Gastroesophageal sphincter (tissue), 4 donors: ENCODE measurements at places on chromosomes 12 and 14.

GRCh38 chr14:65092349-65092748, 10.0 kb downstream of the MAX start:
- no peak overlapping the region for H3K27ac ChIP-seq
- H3K4me1 ChIP-seq = peaks cover 24% of the 10 kb centered on the region
- no peaks in the 10 kb centered on the region for H3K27me3 ChIP-seq
- no peak for ATAC-seq
- H3K4me3 ChIP-seq = no peak overlapping the region

GRCh38 chr14:69537900-69538299, 36.8 kb downstream of the CCDC177 start:
- H3K4me1 ChIP-seq = no peaks in the 10 kb centered on the region
- no peak for ATAC-seq
- H3K27ac ChIP-seq = no peak overlapping the region
- H3K4me3 ChIP-seq = no peak overlapping the region
- no peaks in the 10 kb centered on the region for H3K36me3 ChIP-seq
- peaks cover 36% of the 10 kb centered on the region for H3K27me3 ChIP-seq

DNA sequence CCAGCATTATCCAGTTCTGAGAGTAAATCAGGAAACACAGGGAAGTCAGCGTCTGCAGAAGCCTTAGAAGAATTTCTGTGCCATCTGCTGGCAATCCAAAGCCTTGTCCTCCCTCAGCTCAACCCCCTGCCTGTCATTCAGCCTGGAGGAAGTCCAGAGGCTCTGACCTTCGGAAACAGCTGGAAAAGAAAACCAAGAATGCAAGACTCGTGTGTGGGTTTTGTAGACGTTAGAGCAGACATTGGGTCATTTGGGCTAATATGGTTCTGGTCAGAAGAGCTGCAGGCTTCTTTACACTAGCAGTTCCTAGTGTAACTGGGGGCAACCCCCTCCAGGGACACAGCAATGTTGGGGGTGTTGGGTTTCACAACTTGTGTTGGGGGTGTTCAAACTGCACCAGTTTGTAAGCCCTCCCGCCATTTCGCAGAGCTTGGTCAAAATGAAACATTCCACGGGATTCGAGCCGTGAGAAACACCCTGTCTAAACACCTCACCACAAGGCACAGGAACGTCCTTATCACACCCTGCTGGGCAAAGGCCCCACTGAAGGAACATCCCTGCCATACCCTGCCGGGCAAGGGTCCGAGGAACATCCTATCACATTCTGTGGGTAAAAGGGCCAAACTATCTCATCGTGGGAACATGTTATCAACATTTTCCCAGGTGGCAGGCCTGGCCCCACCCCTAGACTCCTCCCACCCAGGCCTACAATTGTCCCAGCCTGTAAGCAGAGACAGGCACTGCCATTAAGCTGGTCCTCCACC, 21.0 kb upstream of the SERPINA4 start:
- no peaks in the 10 kb centered on the region for H3K4me1 ChIP-seq
- H3K36me3 ChIP-seq = no peaks in the 10 kb centered on the region
- no peak for ATAC-seq

- no peaks in the 10 kb centered on the region for H3K4me1 ChIP-seq
- ATAC-seq = no peak
- H3K27ac ChIP-seq = no peak overlapping the region
Measured at GRCh38 chr12:84605983-84606382, 306.6 kb downstream of the SLC6A15 start.

- no peaks in the 10 kb centered on the region for H3K27me3 ChIP-seq
- no peaks in the 10 kb centered on the region for H3K36me3 ChIP-seq
- no peak for ATAC-seq
- no peak overlapping the region for H3K27ac ChIP-seq
Measured at GRCh38 chr12:18578191-18578590, 159.6 kb downstream of the PLCZ1 start.

DNA sequence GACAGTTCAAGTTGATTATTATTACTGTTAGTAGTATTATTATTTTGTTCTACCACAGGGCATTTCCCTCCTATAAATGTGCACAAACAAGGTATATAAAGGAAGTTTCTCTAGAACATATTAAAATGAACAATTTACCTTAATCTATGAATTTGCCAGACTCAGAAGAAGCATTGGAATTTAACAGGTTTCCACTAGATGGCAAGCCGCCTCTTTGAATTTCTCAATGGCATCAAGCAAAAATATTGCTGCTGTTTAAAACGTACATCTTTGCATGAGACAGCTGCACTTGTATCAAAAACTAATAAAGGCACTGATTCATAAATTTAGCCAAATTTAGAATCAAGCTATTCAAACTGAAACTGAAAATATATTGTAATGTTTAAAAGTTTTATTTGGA, 34.6 kb upstream of the MIS18BP1 start:
- H3K4me3 ChIP-seq = no peak overlapping the region
- no peak overlapping the region for H3K27ac ChIP-seq
- no peaks in the 10 kb centered on the region for H3K27me3 ChIP-seq
- H3K36me3 ChIP-seq = no peaks in the 10 kb centered on the region
- H3K4me1 ChIP-seq = no peaks in the 10 kb centered on the region

- ATAC-seq = no peak
- no peak overlapping the region for H3K27ac ChIP-seq
- H3K36me3 ChIP-seq = no peaks in the 10 kb centered on the region
Measured at GRCh38 chr12:45907955-45908354, 82.4 kb downstream of the SCAF11 start.

DNA sequence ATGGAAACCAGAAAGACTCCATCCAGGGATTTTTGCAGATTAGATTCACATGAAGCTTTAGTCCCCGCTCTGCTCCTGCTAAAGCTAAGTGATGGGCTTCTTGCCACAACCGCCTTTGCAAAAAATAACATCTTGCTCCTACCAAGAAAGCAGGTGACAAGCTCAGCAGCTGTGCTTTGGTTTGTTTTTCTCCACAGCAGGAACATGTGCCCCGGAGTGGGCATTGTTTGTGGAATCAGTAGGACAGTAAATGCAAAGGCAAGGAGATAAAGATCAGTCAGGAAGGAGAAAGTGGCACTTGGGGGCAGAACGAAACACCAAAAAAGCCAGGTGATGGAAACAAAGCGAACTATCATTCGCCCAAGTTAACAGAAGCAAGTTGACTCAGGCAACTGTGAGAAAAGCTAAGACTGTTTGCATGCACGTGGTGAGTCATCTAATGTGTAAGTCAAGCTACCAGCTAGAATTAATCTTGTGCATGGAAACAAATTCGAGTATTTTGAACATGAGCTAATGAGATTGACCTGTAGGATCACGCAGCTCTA, 165.5 kb upstream of the PLXNC1 start:
- ATAC-seq = no peak
- H3K4me1 ChIP-seq = no peaks in the 10 kb centered on the region
- no peak overlapping the region for H3K27ac ChIP-seq

DNA sequence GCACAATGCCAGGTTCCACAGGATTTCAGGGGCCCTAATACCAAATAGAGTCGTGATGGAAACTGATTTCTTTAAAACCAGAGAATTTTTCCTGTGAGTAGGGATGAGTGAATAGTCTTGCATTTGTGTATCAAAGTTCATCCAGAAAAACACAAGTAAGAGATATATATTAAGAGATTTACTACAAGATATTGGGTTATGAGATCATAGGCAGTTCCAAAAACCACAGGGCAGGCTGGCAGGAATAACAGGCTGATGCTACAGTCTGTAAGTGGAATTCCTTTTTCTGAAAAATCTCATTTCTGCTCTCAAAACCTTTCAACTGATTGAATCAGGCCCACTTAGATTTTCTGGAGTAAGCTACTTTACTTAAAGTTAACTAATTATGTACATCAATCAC, 1756.2 kb upstream of the SEL1L start:
- no peak overlapping the region for H3K4me3 ChIP-seq
- no peaks in the 10 kb centered on the region for H3K27me3 ChIP-seq
- H3K4me1 ChIP-seq = no peaks in the 10 kb centered on the region
- H3K36me3 ChIP-seq = no peaks in the 10 kb centered on the region
- ATAC-seq = no peak

- H3K36me3 ChIP-seq = no peaks in the 10 kb centered on the region
- H3K27me3 ChIP-seq = no peaks in the 10 kb centered on the region
- no peaks in the 10 kb centered on the region for H3K4me1 ChIP-seq
- no peak overlapping the region for H3K4me3 ChIP-seq
- no peak for ATAC-seq
Measured at GRCh38 chr12:15216036-15216889, 5.0 kb downstream of the RERG start.

DNA sequence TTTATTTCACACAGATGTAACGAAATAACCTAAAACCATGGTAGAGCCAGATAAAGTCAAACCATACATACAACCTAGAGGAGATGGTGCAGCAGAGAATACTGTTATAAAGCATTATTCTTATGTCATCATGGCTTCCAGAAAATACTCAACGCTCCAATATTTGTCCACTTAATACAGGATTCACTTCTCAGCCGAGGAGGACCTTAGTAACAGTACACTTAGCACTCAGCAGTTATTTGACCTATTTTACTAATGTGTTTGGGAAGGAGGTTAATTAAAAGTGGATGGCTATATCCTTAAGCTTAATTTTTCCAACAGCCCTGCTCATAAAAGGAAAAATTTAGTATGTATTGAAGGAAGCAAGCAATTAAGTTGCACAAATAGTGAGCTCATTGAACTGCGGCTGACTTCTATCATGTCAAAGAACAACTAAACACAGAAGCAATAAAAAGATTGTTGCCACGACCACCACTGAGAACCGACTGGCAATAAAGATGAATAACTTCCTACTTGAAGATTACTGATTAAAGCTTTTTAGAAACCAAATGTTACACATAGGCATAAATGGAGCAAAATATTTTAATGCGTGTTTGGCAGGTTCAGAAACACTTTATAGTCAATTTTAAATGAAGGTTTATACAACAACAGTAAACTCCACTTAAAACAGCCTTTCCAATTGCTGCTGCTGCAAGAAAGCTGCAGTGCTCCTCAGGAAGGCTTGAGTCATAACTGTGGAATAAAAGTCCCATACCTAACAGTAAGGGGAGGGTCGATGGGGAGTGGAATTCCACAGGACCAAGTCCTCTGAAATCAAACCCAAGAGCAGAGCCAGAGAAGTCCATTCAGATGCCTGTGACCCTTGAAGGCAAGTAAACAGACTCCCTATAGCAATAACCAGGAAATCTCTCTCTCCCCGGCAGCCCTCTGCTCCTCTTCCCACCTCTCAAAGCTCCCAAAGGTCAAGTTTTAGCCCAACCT, 218.9 kb upstream of the CDKN3 start:
- ATAC-seq = no peak
- H3K4me1 ChIP-seq = peaks cover 7% of the 10 kb centered on the region
- H3K4me3 ChIP-seq = no peak overlapping the region

DNA sequence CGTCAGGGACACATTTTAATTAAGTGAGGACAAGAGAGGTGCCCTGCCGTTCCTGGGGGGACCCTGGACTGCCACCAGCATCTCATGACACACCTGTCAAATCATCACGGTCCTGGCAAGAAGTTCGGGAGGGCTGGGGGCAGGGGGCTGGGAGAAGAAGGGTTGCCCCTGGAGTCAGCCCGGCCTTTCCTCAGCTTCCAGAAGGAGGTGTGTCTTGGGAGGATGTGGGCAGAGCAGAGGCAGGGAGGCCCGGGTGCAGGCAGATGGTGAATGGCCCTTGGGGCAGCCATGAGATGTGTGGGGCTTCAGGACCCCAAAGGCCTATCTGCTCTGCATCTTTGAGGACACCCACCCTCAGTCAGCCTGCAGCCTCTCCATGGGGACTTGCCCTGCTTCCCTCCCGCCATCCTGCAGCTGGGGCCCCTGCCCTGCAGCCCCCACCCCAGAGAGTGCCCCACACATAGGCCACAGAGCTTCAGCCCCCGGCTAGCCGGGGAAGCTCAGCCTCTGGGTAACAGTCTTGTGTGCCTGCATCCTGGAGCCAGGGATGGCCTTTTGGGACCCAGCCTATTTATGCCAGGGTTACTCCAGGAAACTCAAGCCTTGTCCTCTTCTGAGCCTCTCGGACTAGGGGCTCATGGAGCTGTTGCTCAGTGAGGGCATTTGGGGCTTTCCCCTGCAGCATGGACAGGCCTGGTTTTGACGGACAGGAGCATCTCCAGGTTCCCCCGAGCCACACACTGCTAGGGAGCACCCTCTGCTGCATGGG, 178.5 kb downstream of the KIF26A start:
- H3K36me3 ChIP-seq = no peaks in the 10 kb centered on the region
- H3K27me3 ChIP-seq = peaks cover 35% of the 10 kb centered on the region
- ATAC-seq = no peak
- no peaks in the 10 kb centered on the region for H3K4me1 ChIP-seq

DNA sequence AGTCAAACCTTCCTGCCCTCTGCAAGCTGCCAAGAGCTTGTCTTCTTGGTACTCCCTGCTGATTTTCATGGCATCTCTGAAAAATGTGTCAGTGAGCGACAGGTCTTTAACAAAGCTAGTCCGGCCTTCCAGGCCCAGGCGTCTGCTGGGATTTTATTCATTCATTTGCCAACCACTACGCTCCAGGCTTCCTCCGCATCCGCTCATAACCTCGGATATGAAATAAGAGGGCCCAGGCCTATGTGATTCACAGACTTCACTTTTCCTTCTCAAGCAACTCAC, 13.8 kb downstream of the TSPAN9 start:
- no peak for ATAC-seq
- H3K27ac ChIP-seq = no peak overlapping the region
- no peaks in the 10 kb centered on the region for H3K36me3 ChIP-seq
- no peaks in the 10 kb centered on the region for H3K4me1 ChIP-seq

DNA sequence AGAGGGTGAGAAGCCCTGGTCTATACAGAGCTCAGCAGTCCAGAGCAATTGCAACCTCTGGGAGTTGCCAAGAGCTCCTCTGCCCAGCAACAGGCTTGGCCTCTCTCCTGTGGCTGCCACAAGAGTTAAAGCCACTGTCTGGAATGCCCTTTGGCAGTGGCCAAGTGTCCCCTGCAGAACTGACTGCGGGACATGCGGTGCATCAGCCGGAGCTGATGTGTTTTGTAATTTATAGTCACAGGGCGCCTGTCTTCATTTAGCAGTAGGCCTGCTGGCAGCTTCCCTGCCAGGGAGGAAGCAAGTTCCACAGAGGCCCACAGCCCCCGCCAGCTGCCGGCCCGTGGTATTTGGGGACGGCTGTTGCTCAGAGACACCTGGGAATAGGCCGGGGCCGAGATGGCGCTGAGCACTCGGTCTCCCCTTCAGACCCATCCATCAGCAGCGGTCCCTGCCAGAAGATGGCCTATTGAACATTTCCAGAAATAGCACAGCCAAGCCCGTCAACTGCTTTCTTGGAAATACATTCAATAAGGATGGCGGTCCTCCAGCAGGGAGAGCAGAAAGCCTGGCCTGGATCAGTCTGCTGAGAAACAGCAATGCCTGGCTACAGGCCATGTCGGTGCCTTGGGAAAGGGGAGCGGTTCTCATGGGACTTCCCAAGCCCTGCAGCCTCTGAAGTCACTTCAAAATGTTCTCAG, 217.4 kb downstream of the CRADD start:
- no peaks in the 10 kb centered on the region for H3K36me3 ChIP-seq
- H3K27me3 ChIP-seq = no peaks in the 10 kb centered on the region
- peak; percentile 84 for ATAC-seq
- peak overlapping the region; percentile 72 for H3K27ac ChIP-seq
- H3K4me3 ChIP-seq = peak overlapping the region; percentile 41
